Thoracic aorta (tissue), 2 donors: ENCODE measurements at places on chromosomes 5 and 9. TPM values are rescaled to one million over a fixed set of nuclear protein-coding genes. Genes with fewer than 3 reads are reported as not detected.
A peak's percentile ranks its signal among the peaks of the same experiment; 100 is the strongest.

DNA sequence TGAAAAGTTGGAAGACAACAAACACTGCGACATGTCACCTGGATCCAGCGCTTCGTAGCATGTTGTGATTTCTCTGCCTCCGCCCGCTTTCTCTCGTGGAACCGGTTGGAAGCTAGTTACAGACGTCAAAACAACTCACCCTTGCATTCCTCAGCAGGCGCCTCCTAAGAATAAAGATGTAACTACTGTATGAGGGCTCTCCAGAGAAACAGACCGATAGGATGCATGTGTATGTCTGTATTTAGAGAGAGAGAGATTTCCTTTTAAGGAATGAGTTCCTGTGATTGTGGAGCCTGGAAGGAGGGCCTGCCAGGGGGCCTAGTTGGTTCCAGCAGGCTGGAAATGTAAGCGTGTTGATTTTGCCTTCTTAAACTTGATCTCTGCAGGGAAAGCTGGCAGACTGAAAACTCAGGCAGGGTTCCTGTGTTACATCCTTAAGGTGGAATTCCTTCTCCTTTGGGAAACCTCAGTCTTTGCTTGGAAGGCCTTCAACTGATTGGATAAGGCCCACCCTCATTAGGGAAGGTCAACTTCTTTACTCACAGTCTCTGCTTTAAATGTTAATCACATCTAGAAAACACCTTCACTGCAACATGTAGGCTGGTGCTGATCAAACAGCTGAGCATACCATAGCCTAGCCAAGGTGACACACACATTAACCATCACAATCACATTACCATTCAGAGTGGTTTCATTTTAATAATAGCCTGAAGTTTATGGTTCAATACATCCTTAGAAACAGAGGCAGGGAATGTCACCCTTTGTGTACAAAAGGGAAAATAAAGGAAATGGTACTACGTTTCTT is 163.8 kb downstream of the SYK start:
- H3K4me1 ChIP-seq = peaks cover 25% of the 10 kb centered on the region
- no peak for DNase-seq
- H3K4me3 ChIP-seq = peak overlapping the region; percentile 67
- no peaks in the 10 kb centered on the region for H3K36me3 ChIP-seq
- no peaks in the 10 kb centered on the region for H3K27me3 ChIP-seq

DNA sequence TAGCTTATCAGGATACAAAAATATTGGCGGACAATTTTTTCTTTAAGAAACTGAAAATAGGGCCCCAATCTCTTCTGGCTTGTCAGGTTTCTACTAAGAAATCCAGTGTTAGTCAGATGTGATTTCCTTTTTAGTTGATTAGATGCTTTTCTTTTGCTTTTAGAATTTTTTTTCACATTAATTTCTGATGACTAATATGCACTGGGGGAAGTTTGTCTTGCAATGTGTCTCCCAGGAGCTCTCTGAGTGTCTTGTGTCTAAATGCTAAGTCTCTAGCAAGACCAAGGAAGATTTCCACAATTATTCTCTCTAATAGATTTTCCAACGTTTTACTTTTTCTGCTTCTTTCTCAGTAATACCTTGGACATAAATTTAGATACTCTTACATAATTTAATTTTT is 559.8 kb upstream of the TYRP1 start:
- H3K4me1 ChIP-seq = no peaks in the 10 kb centered on the region
- H3K27me3 ChIP-seq = no peaks in the 10 kb centered on the region
- no peaks in the 10 kb centered on the region for H3K36me3 ChIP-seq
- H3K4me3 ChIP-seq = no peak overlapping the region
- H3K27ac ChIP-seq = no peak overlapping the region

DNA sequence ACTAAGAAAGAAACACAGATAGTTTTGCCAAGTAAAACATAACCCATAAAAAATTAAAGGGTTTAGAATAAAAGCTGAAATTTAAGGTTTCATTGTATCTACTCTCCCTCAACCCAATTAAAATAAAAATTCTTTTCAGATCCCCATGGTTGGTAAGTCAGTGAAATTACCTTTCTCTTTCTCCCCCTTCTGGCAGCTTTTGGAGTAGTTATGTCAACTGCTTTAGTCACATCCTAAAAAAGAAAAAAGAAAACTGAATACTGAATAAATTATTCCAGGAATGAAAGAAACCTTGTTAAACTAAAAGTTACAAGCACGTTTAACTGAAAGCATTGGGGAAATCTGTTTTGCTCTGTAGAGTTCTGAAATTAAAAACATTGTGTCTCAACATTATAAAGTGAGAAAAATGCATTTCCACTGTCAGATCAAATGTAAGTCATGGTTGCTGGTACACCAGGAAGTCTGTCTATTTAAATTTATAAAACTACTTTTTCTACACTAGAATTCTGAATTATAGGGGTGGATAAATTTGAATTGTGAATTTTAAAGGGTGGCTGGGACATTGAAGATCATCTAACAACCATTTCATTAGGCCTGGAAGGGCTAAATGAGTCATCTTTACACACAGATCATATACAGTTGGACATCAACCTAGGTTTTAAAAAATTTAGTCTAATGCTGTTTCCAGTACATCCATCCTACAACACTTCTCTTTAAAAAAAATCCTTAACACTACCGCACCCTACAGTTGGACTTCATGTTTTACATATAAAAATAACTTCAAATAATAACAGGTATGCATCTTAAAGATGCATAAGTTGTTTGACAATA is 24.7 kb downstream of the PSIP1 start:
- DNase-seq = no peak
- H3K36me3 ChIP-seq = peaks cover 12% of the 10 kb centered on the region
- H3K27me3 ChIP-seq = no peaks in the 10 kb centered on the region
- no peak overlapping the region for H3K27ac ChIP-seq
- H3K4me1 ChIP-seq = peaks cover 6% of the 10 kb centered on the region
- H3K4me3 ChIP-seq = no peak overlapping the region

BAAT gene
- not detected for total RNA-seq

GOLPH3 gene
- total RNA-seq = 71.8 TPM
